ENCODE measurements at places on chromosomes 5 and 9.
A peak's percentile ranks its signal among the peaks of the same experiment; 100 is the strongest.

- DNase-seq, result no peak
Observed at GRCh38 chr5:589588-589987, 22.6 kb upstream of the CEP72 start.

DNA sequence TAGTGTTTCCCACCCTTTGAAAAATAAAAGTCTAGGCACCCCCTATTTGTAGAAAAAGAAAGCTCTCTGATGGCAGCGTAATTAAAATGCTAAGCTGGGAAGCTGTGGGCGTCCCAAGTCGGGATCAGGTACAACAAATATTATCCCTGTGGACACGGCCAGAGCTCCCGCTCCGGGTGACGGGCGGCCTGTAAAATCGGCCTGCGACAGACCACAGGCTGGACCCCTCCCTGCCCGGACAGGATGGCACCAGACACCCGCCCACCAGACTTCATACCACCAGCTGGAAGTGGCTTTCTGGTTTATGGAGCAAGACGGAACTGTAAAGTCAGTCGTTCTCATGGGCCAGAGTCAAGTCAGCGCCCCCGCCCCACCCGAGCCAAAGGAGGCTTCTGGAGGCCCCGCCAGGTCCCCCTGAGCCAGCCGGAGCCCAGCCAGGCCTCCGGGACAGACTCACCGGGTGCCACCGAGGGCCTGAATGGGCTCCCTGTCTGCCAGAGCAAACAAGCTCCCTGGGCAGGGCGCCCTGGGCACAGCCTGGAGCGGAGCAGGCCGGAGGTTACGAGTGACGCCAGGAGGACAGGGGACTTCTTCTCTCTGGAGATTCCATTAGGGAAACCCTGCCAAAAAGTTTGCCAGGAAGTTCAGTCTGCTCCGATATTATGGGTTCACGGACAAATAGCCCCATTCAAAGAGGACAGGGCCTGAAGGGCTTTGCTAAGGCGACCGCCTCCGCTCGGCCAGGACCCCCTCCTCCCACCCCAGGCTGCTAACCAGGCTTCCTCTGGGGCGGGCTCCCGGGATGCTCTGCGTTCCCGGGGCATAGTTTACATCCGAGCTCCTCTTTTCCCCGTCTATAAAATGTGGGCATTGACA is 173.7 kb downstream of the ERCC6L2 start:
- no peak for DNase-seq

DNA sequence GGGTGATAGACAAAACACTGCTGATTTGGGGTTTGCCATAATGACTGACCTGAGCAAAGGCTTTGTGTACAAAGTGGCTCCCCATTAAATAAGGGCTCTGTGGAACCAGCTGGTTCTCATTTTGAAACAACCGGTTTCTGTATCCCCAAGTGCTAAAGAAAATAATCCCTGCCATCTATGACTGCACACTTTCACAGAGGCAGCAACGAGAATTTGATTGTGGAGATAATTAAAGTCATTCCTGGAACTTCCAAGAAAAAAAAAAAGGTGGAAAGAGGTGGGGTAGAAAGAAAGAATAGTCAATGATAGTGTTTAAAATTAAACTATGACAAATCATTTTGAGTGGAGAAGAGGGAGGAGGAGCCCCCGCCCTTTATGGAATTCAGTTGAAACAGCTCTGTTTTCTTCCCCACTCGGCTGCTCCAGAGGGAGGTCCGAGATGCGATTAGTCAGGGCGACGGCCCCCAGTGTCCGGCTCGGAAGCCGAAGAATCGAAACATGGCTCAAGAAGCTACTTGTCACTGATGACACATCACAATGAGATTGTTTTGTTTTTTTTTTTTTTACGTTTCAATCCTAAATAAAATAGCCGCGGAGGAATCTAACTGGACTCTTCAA is 38.4 kb downstream of the EBF1 start:
- DNase-seq, result no peak

DNA sequence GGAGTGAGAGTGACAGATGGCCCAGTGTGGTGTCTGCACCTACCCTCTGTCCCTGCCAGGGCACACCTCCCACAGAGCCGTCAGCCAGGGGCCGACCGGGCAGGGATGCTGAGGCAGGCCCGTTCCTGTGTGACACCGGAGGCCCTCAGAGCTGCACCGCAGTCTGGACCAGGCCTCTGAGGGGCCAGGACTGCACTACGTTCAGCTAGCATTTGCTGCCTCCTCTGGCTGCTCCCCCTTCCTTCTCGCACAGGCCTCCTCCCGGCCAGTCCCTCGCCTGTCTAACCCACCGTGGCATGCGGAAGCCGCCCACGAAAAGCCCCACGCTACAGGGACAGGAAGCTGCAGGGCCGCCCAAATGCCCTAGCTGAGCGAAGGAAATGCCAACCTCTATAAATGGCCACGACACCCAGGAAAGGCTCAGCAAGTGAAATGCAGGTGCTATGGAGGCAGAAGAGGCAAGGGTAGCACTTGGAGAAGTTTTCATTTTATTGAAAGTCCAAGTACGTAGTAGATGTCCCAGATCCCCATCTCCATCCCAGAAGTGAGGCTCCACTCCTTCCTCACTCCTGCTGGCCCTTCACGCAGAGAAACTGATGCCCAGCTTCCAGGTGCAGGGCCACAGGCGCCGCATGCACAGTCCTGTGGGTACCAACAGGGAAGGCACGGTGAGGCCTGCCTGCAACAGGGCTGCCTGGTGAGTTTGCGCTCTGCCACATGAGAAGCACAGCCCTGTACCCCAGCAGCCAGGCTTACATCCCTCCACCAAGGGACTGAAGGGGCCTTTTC is 38.7 kb downstream of the MAPK9 start:
- no peak for DNase-seq

DNA sequence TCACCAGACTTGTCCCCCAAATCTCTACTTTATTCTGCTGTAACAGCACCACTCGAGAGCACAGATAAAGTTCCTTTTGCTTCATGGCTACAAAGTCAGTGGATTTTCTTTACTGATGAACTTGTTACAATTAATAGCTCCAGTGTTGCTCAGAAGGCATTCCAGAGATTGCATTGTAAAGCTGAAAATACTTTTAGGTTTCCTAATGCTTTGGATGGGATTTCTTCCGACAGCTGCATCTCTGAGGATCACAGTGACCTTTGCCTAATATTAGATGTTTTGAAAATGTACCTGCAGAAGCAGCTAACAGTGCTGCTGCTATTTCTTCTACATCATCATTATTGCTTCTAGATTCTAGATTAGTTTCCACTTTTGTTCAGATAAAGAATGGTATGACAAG is 58.8 kb upstream of the TMEM171 start:
- no peak for DNase-seq

- DNase-seq, result peak; percentile 64
Observed at GRCh38 chr9:131578731-131579504, 33.6 kb downstream of the PRRT1B start.

- DNase-seq, result no peak
Observed at GRCh38 chr5:97097326-97098230, 44.8 kb downstream of the LIX1 start.

DNA sequence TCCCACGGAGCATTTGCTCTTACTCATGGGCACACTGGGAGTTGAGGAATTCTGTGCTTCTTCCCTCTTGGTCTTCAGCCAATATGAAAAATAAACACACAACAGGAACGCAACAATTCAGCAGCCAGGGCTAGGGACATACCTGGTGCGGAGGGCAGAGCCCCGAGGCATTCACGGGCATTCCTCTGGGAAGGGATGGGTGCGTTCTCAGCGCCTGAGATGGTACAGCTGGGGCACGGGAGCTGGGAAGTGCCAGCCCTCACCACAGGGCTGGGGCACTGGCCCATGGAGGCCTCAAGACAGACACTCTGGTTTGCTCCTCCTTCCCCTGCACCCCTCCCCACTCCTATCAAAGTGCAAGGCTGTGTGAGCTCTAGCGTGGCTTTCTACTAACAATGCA is 2.1 kb downstream of the SLC6A3 start:
- DNase-seq, result no peak

DNA sequence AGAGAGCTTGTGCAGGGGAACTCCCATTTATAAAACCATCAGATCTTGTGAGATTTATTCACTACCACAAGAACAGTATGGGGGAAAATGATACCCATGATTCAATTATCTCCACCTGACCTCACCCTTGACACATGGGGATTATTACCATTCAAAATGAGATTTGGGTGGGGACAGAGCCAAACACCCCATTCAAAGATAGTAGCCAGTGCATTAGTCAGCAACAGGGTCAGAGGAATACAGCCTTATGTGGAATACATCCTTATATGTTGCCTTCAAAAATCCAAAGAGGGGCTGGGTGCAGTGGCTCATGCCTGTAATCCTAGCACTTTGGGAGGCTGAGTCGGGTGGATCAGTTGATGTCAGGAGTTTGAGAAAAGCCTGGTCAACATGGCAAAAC is 563.2 kb downstream of the CCDC171 start:
- DNase-seq, result no peak

GRCh38 chr9:91048749-91049148 is 247.1 kb downstream of the SYK start:
- DNase-seq, result no peak

- no peak for DNase-seq
Observed at GRCh38 chr5:169494383-169494935, 89.1 kb upstream of the SPDL1 start.

- no peak for DNase-seq
Observed at GRCh38 chr5:73369278-73369677, 79.3 kb downstream of the FOXD1 start.

GRCh38 chr9:117284414-117284813 is 130.4 kb downstream of the ASTN2 start:
- DNase-seq, result no peak

- no peak for DNase-seq
Observed at GRCh38 chr9:131545786-131546335, 538 bp downstream of the PRRT1B start.

DNA sequence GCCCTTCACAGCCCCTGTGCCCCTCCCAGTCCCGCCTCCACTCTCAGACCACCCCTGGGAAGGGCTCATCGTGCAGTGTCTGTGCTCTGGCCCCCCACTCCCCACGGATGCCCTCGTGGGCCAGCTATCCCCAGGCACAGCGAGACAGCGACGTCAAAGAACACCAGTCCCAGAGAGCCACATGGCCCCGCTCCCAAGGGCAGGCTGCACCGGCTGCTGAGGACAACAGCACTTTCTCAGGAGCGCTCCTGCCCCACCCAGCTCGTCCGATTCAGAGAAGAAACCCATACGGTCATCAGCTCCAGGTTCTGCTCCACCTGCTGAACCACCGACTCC is 4.8 kb upstream of the SNAPC4 start:
- DNase-seq, result no peak

DNA sequence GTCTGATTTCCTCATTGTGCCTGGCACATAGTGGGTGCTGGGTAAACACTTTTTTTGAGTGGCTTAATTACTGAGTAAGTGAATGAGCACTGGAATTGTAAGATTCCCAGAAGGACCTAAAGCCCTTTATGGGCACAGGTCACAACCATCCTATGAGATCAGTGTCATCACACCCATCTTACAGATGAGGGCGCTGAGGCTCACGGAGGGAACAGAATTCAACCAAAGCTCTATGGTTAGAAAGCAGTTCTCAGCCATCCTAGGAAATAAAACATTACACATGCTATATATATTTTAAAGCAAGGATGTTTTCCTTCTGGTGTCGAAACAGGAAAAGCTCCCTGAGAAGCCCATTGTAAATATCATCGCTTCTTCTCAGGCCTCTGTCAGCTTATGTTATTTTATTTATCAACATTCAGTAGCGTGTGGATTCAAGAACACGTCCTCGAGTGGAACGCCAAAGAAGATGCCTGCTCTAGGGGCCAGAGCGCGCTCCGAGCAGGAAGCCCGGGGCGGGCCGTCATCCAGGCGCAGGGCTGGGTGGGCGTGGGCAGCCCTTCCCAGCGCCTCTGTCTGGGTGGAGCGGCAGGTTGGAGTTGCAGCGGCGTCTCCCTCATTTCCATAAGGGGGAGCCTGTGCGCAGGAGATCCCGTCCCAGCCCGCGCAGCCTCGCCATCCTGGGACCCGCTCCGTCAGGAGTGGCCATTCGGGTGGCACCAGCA is 155.8 kb upstream of the SMIM23 start:
- no peak for DNase-seq

GRCh38 chr9:129204840-129205239 is 26.8 kb upstream of the IER5L start:
- DNase-seq, result no peak

GRCh38 chr5:140328036-140328764 is 18.2 kb downstream of the HBEGF start:
- DNase-seq, result no peak

DNA sequence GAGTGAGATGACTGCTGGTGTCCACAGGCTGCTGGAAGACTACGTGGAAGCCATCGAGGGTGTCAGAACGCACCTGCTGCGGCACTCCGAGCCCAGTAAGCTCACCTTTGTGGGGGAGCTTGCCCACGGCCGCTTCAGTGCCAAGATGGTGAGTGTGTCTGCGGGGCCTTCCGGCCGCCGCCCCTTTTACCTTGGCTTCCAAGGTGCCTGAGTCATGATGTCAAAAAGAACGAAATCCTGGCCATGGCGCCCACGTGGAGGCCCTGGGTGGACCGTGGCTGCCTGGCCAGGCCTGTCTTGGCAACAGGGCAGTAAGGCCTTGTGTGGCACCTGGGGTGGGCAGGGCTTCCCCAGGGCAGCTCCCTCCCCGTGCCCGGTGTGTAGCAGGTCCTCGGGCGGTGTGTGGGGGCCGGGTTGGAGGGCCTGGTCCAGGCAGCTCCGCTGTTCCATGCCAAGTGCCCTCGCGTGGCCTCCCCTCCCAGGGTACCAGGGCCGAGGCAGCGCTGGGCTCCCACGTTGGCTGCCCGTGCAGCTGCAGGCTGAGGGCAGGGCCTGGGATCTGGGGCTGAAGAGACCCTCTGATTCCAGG is 7.8 kb downstream of the DPP7 start:
- no peak for DNase-seq

- no peak for DNase-seq
Observed at GRCh38 chr5:8628521-8628920, 759.6 kb downstream of the MTRR start.

DNA sequence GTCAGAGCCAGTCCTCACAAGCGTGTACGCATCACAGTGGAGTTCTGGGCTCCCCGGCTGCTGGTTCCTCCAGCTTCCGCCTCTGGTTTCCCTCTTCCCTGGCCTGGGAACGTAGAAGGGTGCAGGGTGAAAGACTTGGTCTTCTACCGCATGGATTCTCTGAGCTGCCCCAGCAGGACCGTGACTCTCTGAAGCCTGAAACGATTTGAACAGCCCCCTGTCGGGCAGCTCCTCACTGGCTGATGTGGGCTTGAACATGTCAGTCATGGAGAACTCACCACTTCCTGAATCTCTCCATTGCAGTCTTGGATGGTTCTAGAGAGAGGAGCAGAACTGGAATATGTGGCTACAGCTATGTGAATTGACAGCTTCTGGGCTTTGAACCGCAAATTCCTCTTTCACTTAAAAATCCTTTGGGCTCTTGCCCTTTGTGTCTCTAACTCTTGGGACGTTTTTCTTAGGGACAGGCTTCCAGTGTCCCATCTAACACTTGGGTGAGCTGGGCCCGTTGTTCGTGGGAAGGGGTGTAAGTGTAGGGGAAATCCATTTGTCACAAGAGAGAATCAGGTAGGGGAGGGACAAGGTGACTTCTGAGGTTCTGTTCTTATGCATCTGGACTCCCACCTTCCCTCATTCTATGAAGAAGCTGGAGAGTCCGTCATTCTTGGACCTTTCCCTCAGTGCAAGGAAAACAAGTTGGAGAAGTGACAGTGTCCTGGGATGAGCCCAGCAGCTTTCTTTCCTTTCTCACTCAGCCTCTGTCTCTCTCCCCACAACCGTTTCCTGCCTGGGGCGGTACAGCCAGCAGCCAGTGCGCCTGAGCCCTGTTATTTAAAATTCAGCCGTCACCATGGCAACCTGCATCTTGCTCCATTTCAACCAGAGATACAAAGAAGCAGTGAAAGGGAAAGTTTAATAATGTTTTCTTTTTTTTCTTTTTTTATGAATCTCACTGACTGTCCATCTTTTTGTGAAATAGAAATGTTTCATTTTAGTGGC is 84.7 kb downstream of the PTTG1 start:
- peak; percentile 89 for DNase-seq

- DNase-seq, result no peak
Observed at GRCh38 chr5:141973871-141974595, 5.1 kb downstream of the RNF14 start.

All from CD4-positive, alpha-beta T cell treated with Interferon alpha-2 for 1 hour (primary cell).